ENCODE measurements at places on chromosomes 12 and 14.

GRCh38 chr14:105336477-105337287 lies 22.1 kb downstream of the PACS2 start:
- DNase-seq: no peak

GRCh38 chr12:76704693-76705092 lies 59.2 kb upstream of the ZDHHC17 start:
- no peak for DNase-seq

- DNase-seq: no peak
Observed at GRCh38 chr14:68857516-68858070, 64.7 kb upstream of the ZFP36L1 start.

GRCh38 chr12:114918535-114919233 lies 234.7 kb upstream of the TBX3 start:
- no peak for DNase-seq

DNA sequence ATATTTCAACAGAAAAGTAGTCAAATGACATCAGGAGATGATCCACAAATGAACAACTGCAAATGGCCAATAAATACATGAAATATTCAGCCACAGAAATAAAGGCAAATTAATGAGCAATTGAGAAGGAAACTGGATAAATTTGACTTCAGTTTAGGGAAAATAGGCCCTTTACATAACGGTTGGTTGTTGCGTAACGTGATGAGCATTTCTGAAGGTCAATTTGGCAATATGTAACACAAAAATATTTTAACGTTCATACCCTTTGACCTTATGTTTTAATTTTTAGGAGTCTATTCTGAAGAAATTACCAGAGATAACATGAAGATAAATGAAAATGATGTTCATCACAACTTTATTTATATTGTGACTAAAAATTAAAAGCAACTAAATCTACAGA lies 14.7 kb upstream of the MSRB3 start:
- no peak for DNase-seq

DNA sequence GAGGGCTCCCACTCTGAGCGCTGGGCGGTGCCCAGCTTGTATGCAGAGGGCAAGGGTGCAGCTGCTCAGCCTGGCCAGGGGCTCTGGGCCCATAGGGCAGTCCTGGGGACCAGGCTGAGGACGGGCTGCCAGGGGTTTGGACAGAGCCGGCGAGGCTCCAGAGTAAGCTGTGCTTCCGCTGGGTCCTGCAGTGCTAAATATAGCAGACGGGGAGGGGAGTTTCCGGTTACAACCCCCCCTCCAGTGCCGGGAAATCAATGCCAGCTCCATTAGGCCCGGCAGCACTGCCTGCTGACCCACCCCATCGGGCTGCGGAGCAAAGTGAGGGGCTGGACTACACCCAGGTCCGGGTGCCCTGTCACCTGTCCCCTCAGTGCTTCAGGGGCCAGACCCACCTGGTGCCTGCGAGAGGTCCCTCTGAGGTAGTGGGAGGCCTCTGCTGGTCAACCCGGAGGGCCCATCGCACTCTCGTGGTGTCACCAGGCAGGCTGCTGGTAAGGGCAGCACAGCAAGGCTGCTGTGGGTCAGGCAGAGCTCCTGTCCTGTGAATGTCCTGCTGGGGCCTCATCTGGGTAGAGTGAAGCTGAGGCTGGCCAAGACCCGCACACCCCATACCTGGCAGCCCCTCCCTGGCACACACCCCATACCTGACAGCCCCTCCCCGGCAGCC lies 2.6 kb upstream of the JAG2 start:
- DNase-seq: no peak

GRCh38 chr14:101254805-101255764 lies 306.2 kb upstream of the DIO3 start:
- DNase-seq: no peak

DNA sequence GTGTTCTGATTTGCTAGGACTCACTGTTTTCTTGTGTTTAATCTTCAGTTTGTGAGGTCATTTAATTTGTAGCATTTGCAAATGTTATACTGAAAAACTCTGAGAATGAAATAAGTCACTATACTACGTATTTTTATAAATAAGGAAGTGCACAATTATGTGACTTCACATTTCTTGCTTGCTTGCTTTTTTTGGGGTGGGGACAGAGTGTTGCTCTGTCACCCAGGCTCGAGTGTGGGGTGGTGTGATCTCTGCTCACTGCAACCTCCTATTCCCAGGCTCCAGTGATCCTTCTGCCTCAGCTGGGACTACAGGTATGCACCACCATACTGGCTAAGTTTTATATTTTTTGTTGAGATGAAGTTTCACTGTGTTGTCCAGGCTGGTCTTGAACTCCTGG lies 32.7 kb downstream of the RBM25 start:
- DNase-seq: no peak

- DNase-seq: peak; percentile 64
Observed at GRCh38 chr12:51393676-51394545, 2.7 kb upstream of the GALNT6 start.

DNA sequence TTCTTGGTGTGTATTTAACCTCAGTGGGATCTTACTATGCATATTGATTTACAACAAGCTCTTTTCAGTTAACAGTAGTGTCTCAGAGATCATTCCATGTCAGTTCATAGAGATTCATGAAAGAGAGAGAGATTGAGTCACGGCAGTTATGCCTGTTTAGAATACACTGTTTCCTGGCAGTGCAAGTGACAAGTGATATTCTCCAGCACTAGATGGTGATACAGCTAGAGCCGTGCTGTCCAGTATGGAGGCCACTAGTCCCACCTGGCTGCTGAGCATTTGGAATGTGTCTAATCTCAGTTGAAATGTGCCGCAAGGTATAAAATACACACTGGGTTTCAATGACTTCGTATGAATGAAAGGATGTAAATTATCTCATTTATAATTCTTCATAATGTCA lies 184.4 kb downstream of the SUDS3 start:
- no peak for DNase-seq

- no peak for DNase-seq
Observed at GRCh38 chr14:94677747-94678146, 65.6 kb downstream of the SERPINA3 start.

DNA sequence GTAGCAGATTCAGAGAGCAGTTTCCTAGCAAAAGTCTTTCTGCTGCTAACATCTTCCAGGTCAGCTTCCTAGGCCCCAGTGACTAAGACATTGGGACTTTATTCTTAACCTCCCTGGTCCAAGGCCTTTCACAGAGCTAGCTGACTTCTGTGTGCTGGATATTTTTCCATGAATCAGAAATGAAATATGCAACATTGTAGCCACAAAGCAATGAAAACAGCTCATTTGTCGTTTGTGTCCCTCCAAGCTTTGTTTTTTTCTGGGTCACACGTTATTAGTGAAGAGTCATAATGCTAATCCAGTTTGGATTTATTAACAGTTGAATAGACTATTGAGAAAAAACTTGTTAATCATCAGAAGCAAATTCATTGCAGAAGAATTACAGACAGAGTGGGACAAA lies 82.4 kb downstream of the ARF6 start:
- no peak for DNase-seq

GRCh38 chr12:46470036-46470627 lies 97.6 kb upstream of the SLC38A2 start:
- DNase-seq: peak; percentile 15

DNA sequence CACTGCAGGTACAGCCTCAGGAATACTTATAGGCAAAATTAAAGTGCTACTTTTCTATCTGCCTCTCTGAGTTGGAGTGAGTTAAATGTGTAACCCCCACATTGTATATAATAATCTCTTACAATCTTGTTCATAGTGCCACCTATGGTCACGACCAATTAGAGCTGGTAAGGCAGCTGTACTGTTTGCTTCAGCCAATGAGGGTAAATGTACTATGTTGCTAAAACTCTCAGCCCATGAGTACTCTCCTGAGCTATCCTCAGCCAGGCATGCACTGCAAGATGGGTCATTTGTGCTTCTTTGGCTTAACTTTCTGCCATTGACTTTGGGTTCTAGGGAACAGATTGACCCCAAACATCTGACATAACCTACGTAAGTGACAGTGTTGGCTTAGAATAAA lies 15.0 kb upstream of the MDM2 start:
- peak; percentile 66 for DNase-seq

GRCh38 chr12:53694756-53695151 lies 18.9 kb upstream of the ATP5MC2 start:
- no peak for DNase-seq

DNA sequence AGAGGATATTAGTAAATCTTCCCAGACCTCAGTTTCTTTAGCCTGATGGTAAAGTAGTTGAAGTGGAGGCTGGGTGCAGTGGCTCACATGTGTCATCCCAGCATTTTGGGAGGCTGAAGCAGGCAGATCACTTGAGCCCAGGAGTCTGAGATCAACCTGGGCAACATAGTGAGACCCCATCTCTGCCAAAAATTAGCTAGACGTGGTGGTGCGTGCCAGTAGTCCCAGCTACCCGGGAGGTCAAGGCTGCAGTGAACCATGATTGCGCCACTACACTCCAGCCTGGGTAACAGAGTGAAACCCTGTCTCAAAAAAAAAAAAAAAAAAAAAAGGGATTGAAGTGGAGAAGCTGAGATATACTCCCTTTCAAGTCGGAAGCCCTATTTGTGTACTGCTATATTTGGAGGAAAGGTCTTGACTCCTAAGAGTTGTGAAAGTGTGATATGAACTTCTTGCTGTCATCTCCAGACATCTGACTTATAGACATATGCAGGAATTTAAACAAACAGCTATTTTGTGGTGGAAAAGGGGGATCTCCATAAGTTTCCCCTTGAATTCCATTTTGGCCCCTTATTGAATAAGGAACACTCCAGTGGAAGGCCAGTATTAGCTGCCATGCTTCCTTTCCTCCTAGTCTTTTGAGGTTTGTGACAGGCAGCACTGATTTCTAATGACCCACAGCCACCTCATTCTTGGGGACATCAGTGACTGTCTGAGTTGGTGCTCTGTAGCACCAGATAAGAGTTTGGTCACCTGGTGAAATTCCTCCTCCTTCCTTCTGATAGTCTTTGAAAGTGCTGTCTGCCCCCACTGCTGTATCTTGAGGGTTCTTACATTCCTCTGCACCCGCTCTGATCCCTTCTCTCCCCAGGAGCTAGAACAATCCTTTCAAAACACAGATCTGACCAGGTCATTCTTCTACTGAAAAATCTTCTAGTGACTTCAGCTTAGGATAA lies 7.4 kb downstream of the ELK3 start:
- no peak for DNase-seq

GRCh38 chr14:39365354-39365753 lies 66.9 kb downstream of the FBXO33 start:
- DNase-seq: no peak

GRCh38 chr12:1875608-1876007 lies 42.8 kb downstream of the CACNA2D4 start:
- DNase-seq: no peak

DNA sequence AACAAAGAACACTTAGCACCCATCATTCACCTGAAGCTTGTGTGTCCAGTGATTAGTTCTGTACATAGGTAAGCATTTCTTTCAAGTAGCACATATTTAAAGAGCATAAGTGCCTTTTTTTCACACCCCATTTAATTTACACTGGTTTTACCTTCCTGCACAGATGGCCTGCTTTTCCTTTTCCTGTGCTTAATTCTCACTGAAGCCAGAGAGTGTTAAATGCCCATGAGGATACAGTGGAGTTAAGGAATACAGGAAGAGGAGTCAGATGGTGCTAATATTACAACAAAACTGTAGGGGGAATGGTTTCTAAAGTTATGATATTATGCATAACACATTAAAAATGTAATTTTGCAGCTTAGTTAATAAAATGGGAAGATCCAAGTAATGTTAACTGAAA lies 31.0 kb upstream of the SLC38A1 start:
- no peak for DNase-seq

GRCh38 chr14:30971586-30971985 lies 53.9 kb upstream of the AP4S1 start:
- DNase-seq: no peak

- no peak for DNase-seq
Observed at GRCh38 chr12:77343291-77343690, 277.9 kb upstream of the E2F7 start.

GRCh38 chr12:29921307-29921706 lies 137.6 kb upstream of the TMTC1 start:
- DNase-seq: no peak

DNA sequence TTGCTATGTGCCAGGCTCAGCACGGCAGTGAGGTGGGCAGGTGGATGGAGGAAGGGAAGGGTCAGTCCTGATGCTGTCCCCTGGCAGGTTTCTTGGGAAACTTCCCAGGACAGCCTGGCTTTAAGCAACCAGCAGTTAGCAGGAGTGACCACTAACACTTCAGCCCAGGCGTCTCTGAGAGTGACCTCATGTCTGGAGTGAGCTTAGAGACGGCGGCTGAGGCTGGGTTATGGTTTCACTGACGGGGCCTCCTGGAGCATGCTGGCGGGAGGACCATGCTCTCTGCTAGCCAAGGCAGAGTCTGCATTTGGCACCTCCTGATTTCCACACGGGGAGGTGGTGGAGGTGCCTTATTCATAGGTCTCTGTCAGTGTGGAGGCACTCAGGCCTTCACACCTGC lies 2.5 kb downstream of the HHIPL1 start:
- no peak for DNase-seq

DNA sequence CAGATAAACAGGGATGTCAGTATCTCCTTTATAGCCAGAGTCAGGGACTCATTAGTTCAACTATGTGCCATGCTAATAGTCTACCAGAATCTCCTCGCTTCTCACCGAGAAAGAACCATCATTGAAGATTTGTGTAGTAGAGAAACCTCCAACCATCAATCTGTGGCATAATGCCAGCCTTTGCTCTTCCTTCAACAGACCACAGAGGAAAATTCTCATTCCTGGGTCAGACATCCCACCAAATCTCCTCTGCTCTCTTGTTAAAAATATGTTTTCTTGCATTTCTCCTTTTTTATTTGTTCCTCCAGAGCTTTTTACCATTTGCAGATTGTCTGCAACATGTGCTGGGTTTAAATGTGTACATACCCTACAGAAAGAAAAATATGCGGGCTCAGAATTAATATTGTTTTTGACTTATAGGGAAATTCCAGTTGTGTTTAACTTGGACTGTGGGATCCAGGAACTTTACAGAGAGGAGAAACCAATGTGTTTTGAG lies 64.9 kb downstream of the LLPH start:
- no peak for DNase-seq

- DNase-seq: no peak
Observed at GRCh38 chr14:65804439-65805112, 392.0 kb downstream of the FUT8 start.

DNA sequence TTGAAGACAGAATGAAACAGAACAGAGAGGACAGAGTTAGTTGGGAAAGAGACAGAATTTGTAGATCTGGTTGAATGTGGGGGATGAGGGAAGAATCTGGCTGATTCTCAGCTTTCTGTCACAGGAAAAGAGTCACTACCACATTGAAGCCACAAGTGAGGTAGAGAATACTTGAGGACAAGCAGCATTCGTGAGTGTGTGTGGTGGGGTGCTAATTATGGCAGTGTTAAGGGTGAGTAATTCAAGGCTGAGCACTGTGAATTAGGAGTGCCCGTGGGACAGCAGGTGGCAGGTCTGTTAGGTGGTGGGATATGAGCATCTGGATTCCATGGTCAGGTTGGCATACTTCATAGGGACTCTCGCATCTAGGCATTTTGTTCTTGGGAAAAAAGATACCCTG lies 347.4 kb upstream of the PRICKLE1 start:
- no peak for DNase-seq

DNA sequence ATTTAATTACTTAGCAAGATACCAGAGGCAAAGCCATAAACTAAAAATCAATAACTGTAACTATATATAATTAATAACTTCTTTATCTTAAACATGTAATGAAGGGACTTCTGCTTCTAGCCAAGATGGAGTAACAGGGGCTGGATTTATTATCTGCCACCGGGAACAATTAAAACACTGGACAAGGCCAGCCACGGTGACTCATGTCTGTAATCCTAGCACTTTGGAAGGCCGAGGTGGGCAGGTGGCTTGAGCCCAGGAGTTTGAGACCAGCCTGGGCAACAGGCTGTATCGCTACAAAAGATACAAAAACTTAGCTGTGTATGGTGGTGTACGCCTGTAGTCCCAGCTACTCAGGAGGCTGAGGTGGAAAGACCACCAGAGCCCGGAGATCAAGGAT lies 113.6 kb downstream of the TAOK3 start:
- DNase-seq: no peak

Data from CD4-positive, alpha-beta T cell treated with Interferon alpha-2 for 1 hour (primary cell).